Activated CD4-positive, alpha-beta T cell treated with anti-CD3 and anti-CD28 coated beads for 36 hours (primary cell): ENCODE measurements at places on chromosomes 2 and 18. TPM values are rescaled to one million over a fixed set of nuclear protein-coding genes. Genes with fewer than 3 reads are reported as not detected.

DNA sequence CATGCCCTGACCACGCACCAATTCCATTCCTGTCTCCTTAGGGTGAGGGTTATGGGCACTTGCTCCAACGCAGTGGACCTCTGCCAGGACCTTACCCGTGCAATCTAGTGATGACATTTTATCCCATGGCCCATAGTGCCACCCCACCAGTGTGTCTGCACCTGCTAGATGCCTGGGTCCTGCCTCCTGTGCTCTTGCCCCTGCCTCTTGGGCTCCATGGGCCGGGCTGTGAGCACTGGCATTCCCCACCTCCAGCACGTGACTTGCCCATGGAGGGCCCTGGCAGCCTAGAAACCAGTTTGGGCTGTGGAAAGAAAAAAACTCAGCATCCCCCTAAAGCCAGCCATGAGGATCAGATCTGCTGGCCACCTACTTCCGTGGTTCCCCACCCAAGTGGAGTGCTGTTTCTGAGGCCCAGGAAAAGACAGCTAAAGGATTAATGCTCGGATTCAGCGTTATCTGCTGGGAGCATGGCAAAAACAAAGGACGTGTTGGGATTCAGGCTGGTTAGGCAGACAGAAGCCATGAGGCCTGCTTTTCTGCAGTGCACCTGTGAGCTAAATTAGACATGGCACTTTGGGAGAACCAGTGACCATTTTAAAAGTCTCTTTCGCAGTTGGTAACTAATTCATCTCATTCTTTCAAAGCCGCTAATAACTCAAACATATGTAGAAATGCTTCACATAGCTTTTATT, 129.2 kb downstream of the ALPK2 start:
- DNase-seq = no peak

The PDCL3 gene
- total RNA-seq = 41.9 TPM

GRCh38 chr2:127121353-127121752, 14.4 kb upstream of the BIN1 start:
- DNase-seq = no peak

DNA sequence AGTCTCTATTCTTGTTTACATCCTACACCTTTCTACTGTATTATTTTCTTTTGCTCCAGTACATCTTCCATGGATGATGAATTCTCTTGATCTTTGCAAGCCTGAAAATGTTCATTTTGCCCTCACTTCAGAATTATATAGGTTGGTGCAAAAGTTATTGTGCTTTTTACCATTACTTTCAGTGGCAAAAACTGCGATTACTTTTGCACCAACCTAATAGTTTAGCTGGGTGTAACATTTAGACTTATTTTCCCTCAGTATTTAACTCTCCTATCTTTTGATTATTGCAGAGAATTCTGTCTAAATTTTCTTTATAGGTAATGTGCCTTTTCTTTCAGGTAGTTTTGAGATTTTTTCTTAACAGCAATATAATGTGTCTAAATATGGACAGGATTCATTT, 81.8 kb downstream of the SS18 start:
- DNase-seq = no peak

The MYCN gene
- total RNA-seq = 0.18 TPM

The SDC1 gene
- total RNA-seq = 0.23 TPM

DNA sequence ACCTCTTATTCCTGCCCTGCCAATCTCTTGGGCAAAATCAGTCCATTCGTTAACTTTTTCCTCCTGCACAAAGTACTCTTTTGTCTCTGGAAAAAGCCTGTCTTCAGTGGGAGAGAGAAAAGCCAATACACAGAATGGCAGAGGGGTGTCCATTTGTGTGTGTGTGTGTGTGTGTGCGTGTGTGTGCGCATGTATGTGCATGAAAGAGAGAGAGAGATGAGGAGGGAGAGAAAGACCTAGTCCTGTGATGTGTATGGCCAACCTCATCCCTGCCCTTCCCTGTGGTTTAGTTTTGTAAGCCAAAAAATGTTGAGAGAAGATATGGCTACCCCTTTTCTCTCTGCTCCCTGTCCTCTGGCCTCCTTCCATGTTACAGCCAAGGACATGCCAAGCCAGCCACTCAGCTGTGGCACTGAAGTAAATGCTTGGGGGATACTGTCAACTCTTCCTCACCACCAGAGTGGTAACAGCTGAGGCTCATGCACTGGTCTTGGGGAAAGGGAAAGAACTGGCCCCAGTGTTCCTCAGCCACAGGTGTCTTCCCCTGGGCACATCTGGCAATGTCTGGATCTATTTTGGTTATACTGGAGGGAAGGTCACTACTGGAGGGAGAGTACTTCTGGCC, 10.6 kb downstream of the SLC4A5 start:
- DNase-seq = no peak

The PROKR1 gene
- not detected for total RNA-seq

- no peak for DNase-seq
These were observed 93.2 kb downstream of the PDCL3 start for GRCh38 chr2:100655936-100656534.

DNA sequence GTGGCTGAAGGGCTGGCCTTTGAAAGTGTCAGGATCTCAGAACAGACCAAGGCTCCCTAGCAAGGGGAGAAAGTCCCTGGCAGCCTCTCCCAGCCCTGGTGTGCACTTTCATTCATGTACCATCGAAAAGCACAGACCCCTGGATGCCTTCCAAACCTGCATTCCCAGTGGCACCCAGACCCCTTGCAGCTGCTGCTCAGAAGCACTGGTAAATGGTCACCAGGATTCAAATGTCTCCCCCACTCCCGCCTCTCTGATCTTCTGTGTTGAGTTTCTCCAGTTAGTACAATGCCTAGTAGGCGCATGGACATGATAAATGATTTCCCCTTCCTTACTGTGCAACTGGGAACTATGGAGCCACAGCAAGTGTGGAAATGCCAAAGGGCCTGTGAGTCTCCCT, 180.0 kb downstream of the GLI2 start:
- DNase-seq = no peak

- no peak for DNase-seq
These were observed 390.2 kb upstream of the SETBP1 start for GRCh38 chr18:44290366-44290977.

The CD28 gene
- 175 TPM for total RNA-seq

The RNF125 gene
- 21.6 TPM for total RNA-seq

GRCh38 chr2:150339282-150339681, 148.2 kb downstream of the RND3 start:
- no peak for DNase-seq

- DNase-seq = no peak
These were observed 17.9 kb downstream of the SERPINB8 start for GRCh38 chr18:63987743-63988142.

- DNase-seq = peak; percentile 32
These were observed 107.9 kb downstream of the RTN4 start for GRCh38 chr2:54942373-54942772.

The GCC2 gene
- total RNA-seq = 51.3 TPM

DNA sequence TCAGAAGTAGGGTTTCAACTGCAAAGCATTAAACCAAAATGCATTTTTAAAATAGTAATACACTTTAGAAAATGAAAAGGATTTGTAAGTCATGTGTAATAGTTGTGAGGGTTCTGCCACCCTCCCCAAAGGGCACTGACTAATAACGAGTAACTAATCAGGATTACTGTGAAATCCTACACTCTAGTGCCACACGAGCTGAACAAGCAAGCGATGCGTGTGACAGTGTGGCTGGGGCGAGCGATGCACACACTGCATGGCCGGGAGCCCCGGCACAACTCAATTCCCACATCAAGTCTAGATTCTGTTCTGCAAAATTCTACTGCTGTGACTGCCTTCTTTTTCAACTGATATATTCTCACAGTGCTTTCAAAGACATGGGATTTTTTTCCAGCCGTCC, 156.4 kb downstream of the SEPTIN10 start:
- DNase-seq = no peak

DNA sequence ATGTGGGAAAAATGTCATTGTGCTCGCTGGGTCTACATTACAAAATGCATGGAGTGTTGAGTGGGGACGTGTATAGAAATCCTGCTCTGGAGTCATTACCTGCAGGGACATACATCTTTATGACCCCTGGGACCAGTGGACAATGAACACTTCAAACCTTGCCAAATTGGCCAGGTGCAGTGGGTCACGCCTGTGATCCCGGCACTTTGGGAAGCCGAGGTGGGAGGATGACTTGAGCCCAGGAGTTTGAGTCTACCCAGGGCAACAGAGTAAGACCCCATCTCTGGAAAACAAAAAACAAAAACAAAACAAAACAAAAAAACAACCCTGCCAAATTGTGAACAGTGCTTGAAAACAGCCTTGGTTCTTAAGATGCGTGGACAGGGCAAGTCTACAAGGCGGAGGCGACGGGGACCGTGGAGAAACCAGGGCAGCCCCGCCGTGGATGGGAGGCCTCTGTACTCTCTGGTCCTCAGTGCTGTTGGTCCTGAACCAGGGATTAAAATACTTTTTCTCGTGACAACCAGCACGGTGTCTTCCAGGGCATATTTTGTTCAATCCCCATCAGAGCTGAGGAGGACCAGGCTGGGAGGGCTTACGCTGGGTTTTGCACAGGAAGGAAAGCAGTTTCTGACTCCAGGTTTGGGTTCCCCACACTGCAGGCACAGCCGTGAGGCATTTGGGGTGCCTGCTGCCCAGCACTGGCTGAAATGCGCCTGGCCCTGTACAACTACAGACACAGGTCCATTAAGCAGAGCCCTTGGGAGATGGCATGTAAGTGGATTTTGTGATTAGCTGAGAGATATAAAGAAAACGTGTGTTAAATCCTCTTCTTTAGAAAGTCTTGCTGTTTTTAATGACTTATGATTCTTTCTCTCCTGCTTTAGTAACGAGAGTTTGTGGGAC, 13.7 kb downstream of the COLEC11 start:
- DNase-seq = no peak

GRCh38 chr2:145159676-145160075, 639.8 kb upstream of the ZEB2 start:
- DNase-seq = no peak

DNA sequence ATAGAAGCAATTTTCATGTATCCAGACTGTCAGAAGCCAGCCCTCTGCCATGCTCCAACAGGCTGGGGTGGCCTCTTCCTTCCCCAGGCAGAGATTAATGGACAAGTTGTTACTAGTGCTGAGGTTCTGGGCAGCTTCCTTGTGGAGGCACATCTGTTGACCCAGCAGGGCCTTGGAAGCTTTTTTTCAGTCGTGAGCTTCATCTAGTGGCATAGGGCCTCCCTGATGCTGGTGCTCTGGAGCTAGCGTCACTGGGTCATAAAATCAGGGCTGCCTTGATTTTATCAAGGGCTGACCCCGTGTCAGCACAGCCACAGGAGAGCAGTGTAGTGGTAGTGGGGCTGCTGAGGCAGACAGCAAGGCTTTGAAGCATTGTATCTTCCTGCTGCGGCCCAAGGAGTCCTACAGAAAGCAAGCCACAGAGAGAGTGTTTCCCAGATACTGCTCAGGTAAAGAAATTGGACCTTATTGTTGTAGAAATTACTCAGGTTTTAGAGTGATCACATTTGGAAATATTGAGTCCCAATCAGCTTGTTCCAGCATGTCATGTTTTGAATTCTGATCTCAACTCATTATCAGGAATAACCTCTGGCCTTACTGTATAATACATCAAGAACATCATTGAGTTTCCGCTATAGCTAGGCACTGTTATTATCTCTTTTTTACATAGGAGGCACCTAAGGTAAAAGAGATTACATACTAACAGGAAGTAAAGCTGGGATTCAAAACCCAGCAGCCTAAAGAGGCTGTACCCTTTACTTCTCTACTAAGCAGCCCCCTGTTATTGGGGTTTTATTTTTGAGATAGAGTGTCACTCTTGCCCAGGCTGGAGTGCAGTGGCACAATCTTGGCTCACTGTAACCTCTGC, 92.3 kb upstream of the ALPP start:
- DNase-seq = no peak

GRCh38 chr2:233847248-233847898, 7.0 kb downstream of the HJURP start:
- DNase-seq = no peak

The HTR2B gene
- total RNA-seq = 0.11 TPM

The PLGLB2 gene
- 0.96 TPM for total RNA-seq

DNA sequence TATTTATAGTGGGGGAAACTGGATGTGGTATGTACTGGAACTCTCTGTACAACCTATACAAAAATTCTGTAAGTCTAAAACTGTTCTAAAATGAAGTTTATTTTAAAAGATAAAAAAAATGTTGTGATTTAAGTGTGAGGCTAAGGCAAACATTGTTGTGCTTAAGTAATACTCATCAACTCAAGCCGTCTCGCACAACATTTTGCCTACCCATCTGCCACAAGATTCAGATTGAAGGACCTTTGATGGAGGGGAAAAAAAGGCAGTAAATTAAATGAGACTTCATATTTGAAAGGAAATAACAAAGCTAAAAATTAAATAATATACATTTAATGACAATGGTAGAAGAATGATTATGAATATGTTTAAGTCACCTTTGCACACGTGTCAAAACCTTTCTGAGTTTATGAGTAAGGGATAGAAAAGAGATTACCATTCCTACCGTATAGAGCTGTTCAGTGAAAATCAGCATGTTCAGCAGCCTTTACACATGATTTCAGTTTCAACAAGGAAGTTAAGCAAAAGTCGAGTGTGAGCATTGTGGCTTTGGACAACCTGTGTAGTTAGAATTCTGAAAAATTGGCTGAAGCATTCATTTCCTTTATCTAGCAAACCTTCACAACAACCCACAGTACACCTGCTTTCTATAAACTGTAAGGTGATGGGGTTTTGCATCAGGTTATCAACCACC, 499.3 kb downstream of the IRS1 start:
- DNase-seq = no peak

The RTP5 gene
- not detected for total RNA-seq

GRCh38 chr2:219218732-219219701, at the start of gene ABCB6:
Gene ABCB6, minus strand, starts transcription at chr2:219218958. Its CDS starts 285 bp downstream, at chr2:219218673.
- DNase-seq = peak; percentile 94

- peak; percentile 29 for DNase-seq
These were observed 273.3 kb downstream of the GLI2 start for GRCh38 chr2:121008975-121009374.

DNA sequence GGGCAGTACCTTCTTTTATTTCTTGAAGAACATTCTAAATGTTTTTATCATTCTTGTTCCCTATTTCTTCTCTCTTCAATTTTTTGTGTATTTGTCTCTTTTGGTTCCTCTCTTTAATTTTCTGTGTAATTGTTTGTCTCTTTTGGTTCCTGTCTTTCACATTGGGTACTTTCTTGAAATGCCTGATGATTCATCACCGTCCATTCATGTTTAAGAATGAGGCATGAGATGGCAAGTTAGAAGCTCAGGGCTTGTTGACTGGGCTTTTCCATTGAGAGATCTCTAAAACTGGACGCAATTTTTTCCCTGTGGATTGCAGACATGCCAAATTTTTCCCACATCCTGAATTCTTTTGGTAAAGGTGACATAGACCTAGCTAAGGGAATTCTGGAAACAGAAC, 33.7 kb upstream of the IL1R2 start:
- no peak for DNase-seq

DNA sequence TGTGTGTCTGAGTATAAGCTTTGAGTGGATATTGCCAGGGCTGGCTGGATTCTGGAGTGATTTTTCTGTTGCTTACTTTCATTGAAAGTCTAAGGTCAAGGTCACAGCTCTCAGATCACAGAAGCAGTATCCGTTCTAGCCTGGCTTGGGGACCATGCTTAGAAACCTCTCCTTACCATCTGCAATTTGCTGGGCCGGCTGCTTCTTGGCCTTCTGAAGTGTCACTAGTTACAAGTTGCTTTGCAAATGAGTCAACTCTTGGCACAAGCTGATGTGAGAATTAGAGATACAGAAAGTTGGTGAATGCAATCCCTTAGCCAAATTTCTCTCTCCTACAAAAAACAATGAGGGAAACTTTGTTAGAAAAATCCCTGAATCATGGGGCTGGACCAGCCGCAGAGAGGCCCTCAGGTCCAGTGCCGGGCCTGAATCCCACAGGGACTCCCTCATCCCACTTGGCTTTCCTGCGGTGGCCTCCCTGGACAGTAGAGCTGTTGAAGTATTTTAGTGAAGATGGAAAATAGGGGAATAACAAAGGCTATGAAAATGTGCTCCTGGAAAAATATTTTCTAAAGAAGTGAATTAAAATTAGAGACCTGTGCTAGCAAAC, 92.7 kb upstream of the CNGA3 start:
- DNase-seq = no peak
